Right renal cortex interstitium (tissue), 3 donors: ENCODE measurements at places on chromosomes 12 and 14.

- DNase-seq = no peak
These were observed 104.3 kb upstream of the FKBP4 start for GRCh38 chr12:2690348-2691005.

DNA sequence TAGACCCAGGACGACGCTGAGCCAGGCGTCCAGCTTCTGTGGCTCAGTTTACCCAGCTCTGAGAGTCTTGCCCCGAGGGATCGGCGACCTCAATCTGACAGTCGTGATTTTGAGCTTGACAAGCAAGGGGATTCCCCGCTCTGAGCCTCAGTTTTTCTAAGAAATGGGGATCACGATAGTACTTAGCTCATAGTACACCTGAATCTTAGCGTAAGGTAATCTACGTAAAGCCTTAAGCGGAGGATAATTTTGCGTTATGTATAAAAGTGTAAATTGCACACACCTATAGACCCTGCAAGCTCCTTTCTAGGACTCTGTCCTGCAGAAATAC is 285 bp downstream of the MVK start:
- no peak for DNase-seq

- DNase-seq = no peak
These were observed 13.8 kb downstream of the ZNF839 start for GRCh38 chr14:102333390-102333789.

DNA sequence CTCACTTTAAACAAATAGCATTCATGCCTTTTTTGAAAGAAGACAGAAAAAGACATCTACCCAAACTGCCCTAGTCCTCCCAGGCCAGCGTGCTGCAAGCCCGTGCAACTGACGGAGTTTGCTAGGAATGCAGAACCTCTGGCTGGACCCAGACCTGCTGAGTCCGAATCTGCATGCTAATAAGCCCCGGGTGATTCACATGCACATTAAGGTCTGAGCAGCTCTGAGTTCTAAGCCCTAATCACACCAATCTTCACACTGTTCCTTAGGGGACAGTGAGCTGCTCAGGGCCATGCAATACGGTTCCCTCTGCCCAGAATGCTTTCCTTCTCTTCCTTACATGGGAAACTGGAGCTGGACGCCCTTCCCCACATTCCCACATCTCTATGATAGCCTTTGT is 25.2 kb downstream of the HAL start:
- no peak for DNase-seq

- no peak for DNase-seq
These were observed 159.6 kb upstream of the PZP start for GRCh38 chr12:9367828-9368227.

GRCh38 chr14:36439766-36440165 is 80.3 kb downstream of the NKX2-1 start:
- no peak for DNase-seq

DNA sequence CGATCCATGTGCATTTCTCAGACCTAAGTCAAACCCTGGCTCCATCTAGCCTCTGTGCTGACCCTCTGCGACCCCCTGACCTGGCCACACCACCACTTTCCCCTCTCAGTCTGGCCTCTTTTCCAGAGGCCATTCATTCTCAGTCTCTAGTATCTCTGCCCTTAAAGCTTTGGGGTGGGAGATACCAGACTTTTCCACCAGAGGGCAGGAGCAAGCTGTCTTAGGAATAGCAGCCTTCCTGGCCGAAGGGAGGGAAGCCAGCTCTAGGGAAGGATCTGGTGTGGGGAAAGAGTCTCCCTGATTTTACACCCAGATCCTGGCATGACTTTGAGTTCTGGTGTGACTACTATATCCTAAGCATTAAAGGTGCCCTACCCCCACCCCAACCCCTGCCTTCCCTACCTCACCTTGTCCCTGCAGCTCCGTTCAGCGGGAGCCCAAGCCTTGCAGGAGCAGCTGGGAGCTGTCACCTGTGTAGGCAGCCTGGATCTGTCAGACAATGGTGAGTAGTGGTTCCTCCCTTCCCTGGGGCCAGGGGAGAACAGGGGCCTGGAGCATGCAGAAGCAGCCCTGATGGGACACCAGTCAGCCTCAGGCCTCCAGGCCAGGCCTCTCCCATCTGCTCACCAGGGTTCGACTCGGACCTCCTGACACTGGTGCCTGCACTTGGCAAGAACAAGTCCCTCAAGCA is 6.6 kb downstream of the CARMIL3 start:
- DNase-seq = no peak

DNA sequence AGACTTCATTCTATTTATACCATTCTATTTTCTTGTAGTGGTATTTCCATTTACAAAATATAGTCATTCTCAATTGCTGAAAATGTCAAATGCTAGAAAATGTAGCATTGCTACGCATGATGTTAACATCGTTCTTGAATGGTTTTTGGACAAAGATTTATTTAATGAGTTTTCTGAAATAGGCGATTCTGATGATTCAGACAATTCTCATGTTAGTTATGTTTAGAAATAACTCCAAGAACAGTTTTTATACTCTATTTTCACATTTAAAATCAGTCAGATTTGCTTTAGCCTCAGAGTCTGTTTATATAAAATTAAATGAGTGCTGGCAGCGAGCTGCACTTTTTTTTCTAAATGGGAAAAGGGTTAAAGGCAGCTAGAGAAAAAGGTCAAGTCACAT is 414.8 kb upstream of the MGAT4C start:
- DNase-seq = no peak

DNA sequence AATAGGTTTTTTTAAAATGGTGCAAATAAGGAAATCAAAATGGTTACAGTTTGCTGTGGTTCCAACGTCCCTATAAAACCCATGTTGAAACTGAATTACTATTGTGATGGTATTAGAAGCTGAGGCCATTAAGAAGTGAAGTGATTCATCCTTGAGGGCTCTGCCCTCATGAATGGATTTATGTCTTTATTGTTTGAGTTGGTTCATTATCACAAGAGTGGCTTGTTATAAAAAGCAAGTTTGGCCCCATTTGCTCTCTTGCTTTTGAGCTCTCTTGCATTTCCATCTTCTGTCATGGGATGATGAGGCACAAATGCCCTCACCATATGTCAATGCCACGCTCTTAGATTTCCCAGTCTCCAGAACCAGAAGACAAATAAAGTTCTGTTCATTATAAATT is 62.3 kb downstream of the PRKD1 start:
- no peak for DNase-seq

DNA sequence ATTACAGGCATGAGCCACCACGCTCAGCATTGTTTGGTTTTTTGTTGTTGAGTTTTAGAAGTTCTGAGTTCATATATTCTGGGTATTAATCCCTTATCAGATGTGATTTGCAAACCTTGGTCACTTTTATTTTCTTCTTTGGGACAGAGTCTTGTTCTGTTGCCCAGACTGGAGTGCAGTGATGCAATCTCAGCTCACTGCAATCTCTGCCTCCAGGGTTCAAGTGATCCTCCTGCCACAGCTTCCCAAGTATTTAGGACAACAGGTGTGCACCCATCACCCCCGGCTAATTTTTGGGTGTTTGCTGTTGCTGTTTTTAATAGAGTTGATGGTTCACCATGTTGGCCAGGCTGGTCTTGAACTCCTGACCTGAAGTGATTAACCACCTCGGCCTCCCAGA is 11.8 kb downstream of the USP30 start:
- no peak for DNase-seq

- no peak for DNase-seq
These were observed 231.2 kb downstream of the PDZRN4 start for GRCh38 chr12:41419131-41419893.

DNA sequence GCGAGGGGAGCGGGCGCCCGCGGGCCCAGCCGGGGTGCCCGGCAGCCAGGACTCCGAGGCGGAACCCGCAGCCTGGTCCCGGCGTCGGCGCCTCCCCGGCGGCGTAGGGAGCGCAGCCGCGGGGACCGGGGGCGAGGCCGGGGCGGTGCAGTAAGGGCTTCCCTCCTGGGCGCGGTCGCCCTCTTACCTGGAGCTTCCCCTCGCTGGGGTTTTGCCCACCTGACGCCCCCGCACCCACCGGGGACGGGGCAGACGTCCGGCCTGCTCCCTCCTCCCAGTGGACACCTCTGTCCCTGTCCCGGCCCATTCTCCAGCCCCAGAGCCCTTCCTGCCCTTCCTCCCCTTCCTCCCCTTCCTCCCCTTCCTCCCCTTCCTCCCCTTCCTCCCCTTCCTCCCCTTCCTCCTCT is 413 bp upstream of the TUBA1C start:
- DNase-seq = no peak

GRCh38 chr12:58301730-58302122 is 360.4 kb downstream of the ATP23 start:
- no peak for DNase-seq

- DNase-seq = no peak
These were observed 430.8 kb downstream of the FLRT2 start for GRCh38 chr14:85960756-85961155.
